Cardiac fibroblast (primary cell): ENCODE measurements at places on chromosomes 3 and 15.

DNA sequence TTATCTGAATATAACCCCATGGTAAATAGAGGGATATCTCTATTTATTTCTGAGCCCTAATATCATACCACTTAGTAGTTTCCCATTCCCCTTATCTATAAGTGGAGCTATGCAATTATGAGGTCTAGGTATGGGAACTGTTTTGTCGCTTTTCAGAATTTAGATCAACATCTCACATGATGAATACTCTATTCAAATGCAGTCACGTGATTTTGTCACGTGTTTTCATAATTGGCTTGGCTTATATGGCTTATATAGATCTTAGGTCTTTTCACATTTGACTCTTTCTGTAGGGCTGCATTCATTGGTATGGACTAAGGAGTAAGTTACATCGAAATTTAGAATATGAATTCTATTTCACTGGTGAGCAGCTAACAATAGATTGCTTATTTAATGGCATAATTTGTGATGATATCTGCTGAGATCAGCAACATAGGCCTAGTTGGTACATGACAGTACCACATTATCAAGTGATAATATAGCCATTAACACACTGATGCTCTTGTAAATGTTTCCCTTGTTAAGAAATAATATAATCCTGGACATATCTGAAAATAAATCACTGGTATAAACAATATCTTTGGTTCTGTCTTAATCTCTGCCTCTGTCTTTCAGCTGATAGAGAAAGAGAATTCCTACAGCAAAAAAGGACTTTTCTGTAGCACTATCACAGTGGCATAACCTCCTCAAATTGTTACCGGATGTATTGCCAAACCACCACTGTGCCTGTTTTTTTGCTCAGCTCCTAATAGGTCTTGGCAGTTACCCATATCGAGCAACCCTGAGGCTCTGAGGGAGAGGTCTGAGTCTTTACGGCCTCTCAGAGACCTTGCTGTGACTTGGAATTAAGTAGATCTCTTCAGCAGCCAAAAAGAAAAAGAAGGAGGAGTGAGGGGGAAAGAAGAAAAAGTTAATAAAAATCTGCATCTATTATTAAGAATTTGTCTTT, 357.1 kb downstream of the ZPLD1 start:
- no peak for DNase-seq

GRCh38 chr3:101943029-101943428, 93.7 kb downstream of the NFKBIZ start:
- no peak for DNase-seq

GRCh38 chr15:28184166-28184565, 85.1 kb upstream of the OCA2 start:
- peak; percentile 17 for DNase-seq

- DNase-seq, result no peak
These were observed 147.5 kb downstream of the TNIK start for GRCh38 chr3:171312741-171313140.

DNA sequence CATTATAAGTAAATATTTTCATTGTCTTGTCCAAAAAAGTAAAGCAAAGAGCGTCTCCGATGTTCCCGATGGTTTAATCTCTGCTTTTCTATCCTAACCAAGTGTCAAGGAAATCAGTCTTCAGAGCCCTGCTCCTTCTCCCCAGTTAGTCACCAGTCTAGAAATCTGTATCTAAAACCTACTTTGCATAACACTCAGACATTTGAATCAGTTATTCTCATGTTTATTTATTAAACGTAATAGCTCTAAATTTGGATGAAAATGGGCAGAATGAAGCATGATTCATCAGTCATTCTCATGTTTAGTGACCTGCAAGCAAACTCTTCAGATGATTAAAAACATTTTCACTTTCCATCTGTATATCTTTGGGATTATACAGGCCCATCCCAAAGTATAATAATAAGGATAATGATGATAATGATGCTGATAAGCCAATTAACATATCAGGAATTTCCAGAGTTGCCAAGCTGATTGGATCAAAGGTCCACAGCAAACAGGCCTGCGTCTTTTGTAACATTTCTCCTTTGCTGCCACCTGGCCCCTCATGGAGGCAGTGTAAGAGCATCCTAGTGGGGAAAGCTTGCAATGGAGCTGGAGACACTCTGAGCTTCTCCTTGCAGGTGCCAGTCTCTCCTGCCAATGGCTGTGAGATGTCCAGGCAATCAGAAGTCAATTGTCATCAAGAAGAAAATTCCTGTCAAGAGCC, 273.9 kb downstream of the IGSF11 start:
- DNase-seq, result no peak

- DNase-seq, result no peak
These were observed 26.0 kb downstream of the NEO1 start for GRCh38 chr15:73078291-73078690.

DNA sequence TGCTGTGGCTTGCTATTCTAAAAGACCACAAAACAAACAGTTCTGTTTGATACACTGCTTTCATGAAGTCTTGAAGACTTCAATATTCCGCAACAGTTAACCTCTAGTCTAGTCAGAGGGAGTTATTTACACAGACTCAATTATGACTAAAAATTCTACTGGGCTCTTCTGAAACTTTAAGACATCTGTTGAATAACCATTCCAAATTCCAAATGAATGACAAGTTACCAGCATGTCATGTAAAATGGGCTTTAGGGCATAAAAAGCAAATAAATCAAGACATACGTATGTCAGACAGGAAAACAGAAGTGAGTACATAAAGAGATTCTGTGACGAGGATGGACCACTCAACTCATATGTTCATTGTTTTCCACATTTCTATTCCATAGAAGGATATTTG, 93.9 kb downstream of the PLOD2 start:
- peak; percentile 86 for DNase-seq

GRCh38 chr15:75025107-75025506, 1.7 kb downstream of the PPCDC start:
- DNase-seq, result no peak

- DNase-seq, result peak; percentile 98
These were observed 4.4 kb downstream of the AHSG start for GRCh38 chr3:186617036-186617946.

DNA sequence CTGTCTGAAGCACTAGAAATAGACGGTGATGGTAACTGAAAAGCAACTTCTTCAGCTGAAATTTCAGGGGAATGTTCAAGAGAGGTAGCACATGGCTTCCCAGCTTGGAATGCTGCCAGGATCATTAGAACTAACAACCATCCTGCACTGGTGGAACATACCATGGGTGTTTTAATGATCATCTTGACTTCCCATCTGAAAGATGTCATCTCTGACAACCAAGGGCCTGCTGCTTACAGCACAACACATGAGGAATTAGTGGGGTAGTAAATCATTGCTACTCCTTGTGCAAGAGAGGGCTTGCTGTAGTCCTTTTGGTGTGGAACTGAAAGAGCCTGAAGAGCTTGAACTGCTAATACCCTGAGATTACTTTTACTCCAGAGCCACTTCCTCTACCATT, 853.7 kb downstream of the MCTP2 start:
- no peak for DNase-seq

GRCh38 chr3:32794487-32795308, 23.1 kb upstream of the TRIM71 start:
- DNase-seq, result no peak

DNA sequence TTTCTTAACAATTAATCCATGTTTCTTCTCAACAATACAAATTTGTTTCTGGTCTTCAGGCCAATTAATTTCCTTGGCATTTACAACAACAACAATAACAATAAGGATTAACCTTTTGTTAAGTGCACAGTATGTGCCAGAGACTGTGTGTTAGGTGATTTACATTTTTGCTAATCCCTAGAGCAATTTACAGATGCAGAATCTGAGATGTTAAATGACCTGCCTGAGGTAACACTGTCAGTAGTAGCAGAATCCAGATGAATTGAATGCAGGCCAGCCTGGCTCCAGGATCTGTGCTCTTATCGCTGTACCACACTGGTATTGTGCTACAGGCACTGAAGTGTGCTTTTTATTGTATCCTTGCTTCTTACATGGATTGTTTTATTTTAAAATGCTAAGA, 122.2 kb downstream of the MEIS2 start:
- DNase-seq, result no peak

DNA sequence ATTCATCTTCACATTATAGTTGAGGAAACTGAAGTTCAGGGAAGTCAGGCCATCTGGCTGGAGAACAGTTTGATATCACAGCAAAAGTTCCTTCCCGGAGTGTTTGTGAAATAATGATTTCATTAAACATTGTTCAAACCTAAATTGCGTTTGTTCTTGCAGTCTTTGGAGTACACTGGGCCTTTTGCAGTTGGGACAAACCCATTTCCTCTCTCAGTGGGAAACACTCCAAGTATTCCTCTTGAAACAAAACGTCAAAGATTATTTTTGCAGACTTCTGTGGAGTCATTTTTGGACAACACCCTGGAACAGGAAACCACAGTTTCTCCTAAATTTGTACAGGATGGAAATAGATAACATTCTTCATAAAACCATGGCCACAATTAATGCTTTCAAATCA, 287.5 kb downstream of the PTPRG start:
- peak; percentile 98 for DNase-seq

- peak; percentile 41 for DNase-seq
These were observed 155.6 kb downstream of the SEMA6D start for GRCh38 chr15:47872869-47873432.

DNA sequence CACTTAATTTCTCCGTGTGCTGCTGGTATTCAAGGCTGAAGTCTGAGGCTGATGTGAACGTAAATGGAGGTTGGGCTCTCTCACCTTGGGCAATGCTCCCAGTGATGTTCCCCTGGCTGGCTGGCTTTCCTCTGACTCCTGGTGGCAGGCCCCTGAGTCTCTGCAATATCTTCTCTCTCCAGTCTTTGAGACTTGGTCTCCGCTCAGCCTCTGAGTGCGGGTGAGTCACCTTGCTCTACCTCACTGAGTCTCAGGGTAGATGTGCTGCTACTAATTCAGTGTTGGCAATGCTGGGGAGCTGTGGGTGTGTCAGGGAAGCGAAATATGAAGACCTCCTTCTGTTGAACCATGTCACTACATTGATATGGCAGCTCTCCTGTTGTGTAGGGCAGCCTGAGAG, 31.3 kb upstream of the TRIM59 start:
- peak; percentile 26 for DNase-seq

- DNase-seq, result no peak
These were observed 100.0 kb downstream of the TBC1D5 start for GRCh38 chr3:17642474-17642873.

DNA sequence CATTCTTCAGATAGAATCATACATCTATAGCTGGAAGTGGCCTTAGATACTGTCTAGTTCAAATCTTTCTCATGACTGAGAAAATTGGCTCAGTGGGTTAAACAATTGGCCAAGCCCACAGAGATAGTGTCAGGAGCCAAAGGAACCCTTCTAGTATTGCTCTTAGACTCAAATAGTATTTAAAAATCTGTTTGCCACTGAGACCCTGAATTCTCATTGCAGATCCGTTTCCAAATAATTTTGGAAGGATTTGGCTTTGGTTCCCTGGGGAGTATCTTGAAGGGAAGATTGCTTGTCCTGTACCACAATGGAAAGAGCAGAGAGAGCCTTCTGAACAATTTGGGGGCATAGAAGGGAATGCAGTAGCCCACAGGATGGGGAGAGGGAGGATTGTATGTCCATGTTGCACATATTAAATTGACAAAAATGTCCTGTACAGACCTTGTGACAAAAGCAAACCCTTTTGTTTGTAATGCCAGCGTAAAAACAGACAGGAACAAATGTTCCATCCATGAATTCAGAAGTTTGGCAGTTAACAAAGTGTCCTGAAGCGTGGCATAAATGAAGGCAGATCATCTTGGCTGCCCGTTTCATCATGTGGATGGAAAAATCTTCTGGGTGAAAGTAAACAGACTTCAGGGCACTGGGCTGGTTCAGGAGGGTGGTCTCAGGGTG, 156.4 kb upstream of the RASGRP1 start:
- DNase-seq, result no peak
